Fibroblast of skin of abdomen (primary cell): ENCODE measurements at places on chromosomes 1 and 21.

DNA sequence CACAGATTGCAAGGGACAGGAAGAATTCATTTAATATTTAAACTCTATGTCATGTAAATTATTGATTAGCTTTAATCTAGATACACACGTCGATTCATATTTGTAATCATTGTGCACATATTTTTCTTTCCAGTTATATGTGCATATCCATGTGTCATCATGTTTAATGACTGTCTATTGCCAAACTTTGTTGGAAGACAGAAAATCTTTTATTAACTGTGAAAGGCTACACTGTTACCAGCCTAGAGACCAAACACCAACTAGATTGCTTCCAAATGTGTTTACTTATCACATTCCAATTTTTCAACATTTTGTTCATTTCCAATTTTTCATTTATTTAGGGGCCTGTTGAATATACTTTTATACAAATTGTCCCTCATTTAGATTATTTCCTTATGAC is 43.2 kb upstream of the CACHD1 start:
- DNase-seq: no peak

GRCh38 chr1:217332431-217333065 is 298.3 kb downstream of the GPATCH2 start:
- DNase-seq: no peak

DNA sequence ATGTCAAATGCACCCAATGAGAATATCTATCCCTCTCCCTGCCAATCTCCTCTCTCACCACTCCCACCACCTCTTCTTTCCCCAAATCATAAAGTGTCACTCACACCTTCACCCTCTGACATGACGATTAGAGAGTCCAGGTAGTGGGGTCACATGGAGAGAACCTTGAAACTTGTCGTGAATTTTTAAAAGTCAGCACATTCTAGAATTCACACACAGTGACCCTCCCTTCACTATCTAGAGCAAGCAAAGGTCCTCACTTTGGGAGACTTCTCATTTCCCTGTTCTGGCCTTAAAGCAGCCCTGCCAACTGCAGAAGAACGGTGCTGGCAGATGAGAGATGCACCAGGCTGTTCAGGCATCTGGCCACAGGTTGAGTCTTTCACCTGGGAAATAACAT is 61.9 kb downstream of the CD34 start:
- DNase-seq: no peak

DNA sequence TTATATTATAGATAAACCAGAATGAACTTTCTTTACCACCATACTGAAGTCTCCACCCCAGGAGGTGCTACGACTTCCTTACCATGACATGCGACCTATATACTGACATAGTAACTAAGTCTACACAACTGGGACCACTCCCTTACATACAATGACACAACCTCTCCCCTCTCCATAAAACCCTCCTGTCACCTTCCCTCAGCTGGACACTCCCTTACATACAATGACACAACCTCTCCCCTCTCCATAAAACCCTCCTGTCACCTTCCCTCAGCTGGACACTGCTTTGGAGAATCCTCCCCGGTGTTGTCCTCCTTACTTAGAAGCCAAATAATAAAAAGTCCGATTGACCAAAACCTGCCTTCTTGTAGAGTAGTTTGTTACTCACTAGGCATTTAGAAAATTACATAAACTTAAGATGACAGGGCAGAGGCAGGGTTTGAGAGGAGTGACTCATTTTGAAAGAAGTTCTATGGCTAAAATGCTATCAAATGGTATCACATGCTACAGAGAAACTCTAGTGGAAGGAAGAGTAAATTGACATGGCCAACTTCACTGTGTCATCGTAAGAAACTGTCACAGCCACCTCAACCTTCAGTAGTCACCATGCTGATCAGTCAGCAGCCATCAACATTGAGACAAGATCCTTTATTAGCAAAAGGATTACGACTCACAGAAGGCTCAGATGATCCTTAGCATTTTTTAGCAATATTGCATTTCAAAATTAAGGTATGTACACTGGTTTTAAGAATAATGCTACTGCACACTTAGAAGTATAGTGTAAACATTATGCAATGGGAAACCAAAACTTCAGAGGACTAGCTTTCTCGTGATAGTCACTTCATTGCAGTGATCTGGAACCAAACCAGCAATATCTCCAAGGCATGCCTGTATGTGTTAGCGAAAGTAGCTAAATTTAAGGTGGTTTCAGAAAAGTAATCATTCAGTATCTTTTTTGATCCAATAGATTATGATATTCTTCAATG is 56.4 kb downstream of the AHCTF1 start:
- DNase-seq: peak; percentile 70

- no peak for DNase-seq
Measured at GRCh38 chr1:59593798-59594790, 220.7 kb upstream of the HOOK1 start.

GRCh38 chr1:85074365-85074964 is 26.2 kb upstream of the MCOLN3 start:
- no peak for DNase-seq

DNA sequence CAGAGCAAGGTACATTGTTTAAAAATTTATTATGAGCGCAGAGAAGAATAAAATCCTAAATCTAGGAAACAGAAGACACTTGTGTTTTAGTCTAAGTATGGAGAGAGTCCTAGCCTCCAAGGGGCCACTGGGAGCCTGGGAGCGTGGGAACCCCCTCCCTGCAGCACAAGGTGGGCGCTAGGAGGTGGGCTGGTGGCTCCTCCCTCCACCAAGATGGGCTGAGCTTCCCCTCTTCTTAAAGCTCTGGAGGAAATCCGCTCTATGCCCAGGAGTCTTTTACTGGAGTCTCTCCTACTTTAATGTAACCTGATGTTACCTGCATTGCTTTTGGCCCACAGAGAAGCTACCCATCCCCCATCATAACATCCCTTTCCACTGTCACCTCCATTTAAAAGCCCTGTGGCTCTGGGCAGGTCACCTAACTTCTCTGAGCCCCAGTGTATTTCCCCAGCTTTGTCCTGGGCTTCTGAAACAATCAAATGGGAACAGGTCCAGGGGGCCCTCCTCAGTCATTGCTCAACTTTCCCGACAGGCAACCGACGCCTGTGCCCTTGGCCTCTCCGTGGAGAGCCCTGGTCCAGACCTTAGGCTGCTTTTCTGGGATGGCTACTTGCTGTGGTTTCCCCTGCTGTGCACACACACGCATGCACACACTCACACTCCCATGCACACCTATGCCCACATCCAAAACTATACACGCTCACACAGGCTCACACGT is 181.5 kb downstream of the NPHP4 start:
- no peak for DNase-seq

- no peak for DNase-seq
Measured at GRCh38 chr1:183967914-183968313, 69.6 kb downstream of the COLGALT2 start.

GRCh38 chr1:40384887-40385286 is 11.4 kb downstream of the SMAP2 start:
- no peak for DNase-seq
